ENCODE measurements at places on chromosomes 4 and X. TPM values are rescaled to one million over a fixed set of nuclear protein-coding genes. Genes with fewer than 3 reads are reported as not detected.

- no peak for DNase-seq
Measured at GRCh38 chr4:13539047-13539618, 5.2 kb downstream of the NKX3-2 start.

- DNase-seq, result peak; percentile 47
Measured at GRCh38 chr4:22237155-22237751, 278.6 kb downstream of the ADGRA3 start.

GRCh38 chr4:168741281-168742173 lies 244.7 kb downstream of the PALLD start:
- no peak for DNase-seq

Gene PCYT1B
- total RNA-seq, result 0.12 TPM

DNA sequence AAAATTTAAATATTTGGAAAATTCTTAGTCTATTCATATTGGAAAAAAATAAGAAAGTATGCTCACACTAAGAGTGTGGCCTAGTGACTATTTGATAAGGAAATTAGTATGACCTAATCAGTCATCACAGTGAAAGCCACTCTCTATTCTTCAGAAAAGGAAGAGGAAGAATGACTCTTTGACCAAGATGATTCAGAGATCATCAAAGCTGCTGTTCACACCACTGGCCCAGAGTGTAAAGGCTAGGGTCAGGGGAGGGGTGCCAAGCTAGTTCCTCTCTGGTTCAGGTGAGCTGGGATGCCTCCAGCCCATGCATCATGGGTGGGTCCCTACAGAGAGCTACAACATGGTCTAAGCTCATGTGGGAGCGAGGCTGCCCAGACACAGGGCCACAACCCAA lies 396.9 kb upstream of the NDST3 start:
- DNase-seq, result no peak
